Amniotic stem cell (primary cell): ENCODE measurements at places on chromosomes 7 and 10.
A peak's percentile ranks its signal among the peaks of the same experiment; 100 is the strongest.

DNA sequence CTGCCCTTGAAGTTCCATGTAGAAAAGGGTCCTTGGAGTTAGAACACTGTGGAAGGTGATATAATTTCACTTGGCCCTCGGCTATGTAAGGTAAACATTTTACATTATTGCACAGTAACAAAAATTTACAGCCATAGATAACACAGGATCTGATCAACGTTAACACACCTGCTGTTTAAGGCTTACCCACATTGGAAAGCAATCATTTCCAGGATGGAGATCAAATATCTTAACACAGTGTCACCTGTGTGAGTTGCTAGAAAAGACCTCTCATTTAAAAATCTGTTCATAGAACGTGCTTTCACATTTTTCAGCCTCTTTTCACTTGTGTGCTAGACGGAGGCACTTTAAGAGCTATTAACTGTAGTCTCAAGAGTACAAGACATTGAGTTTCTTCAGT is 1.9 kb downstream of the TMEM229A start:
- DNase-seq, result no peak

- DNase-seq, result no peak
Observed at GRCh38 chr10:101107771-101108170, 23.3 kb upstream of the TLX1 start.

DNA sequence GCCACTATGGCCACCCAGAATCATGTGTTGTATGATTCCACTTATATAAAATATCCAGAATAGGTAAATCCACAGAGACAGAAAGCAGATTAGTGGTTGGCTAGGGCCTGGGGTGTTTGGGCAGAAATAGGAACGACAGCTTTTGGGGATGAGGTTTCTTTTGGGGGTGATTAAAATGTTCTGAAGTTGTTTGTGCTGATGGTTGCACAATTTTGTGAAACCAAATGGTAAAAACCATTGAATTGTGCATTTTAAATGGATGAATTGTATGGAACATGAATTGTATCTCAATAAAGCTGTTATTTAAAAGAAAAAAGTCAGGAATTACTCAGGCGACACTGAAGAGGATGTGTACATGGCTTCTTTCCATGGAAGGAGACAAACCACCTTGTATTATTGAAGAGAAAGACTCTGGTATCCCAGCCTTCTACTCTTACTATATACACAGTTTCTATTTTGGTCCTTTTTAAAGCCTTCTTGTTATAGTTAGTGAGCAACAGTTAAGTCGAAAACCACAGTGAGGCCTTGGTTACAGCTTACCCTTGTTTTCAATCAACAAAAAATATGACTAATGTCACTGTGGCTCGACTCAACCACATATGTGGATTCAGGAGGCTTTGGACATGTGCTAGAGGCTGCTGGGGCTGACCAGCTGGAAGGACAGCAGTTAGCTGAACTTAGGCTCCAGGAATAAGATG is 57.1 kb upstream of the KMT2E start:
- peak; percentile 58 for DNase-seq

DNA sequence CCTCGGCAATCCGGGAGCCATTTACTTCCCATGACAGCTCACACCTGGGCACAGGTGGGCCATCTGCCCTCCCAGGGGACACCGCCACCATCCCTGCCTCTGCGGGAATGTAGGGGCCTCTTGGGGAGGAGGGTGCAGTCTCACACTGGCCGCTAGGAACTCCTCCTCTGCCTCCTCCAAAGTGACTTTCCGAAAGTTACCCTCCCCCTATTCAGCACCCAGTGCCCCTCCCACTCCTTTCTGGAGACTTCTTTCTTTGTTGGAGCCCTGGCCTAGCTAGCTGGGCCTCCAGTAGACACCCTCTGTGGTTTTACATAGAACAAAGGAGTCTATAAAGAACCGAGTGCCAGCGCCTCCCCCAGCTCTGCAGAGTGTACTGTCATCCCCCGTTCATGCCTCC is 45.8 kb upstream of the MNX1 start:
- DNase-seq, result no peak

DNA sequence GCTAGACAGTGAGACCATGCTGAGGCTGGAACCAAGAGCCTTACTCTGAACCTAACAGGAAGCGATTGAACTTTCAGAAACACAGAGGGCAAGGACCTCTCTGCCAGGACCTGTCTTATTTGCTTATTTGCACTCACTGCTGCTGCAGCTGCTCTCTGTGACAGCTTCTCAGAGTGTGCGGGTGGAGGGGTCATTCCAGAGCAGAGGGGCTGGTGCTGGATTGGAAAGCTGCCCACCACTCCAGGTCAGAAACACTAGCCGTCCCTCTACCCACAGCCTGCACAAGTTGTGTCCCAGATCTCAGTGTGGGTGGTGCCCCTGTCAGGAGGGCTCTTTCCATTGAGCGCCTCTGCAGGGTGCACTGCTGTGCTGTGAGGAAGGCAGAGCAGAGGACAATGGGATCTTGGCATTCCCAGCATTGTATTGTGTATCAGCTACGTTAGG is 126.2 kb downstream of the CCNY start:
- DNase-seq, result no peak

DNA sequence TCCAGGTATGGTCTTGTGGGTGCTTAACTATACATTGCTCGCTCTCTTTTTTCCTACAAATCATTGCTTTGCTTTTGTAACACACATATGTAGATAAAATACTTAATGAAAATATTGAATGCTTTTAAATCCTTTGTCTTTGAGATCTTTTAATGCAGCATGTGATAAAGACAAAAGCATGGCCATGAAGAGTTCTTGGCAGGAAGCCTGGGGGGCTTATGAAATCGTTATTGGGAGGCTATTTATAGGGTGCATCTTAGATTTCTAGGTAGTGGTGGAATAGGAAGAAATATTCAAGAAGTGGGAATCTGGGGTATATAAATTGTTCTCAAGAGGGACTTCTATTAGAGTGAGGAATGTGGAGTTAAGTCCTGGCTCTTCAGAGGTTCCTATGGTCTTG is 21.9 kb downstream of the UBE2D1 start:
- no peak for DNase-seq

DNA sequence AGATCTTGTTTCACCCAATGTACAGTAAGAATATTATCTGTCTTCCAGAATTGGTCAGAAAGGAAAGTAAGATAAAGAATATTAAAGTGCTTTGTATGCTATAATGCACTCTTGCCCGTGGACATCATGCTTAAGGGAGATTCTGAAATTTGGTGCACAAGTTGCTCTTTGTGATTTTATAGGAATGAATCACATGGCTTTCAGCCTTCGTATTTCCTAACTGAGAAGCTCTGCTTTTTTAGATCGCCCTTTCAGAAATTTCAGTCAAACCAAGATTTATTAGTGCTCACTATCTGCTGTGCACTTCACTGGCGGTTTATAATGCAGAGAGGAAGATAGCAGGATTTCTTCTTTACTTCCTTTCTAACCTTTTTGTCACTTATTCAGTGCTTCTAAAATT is 1248.5 kb upstream of the LRRN3 start:
- no peak for DNase-seq

DNA sequence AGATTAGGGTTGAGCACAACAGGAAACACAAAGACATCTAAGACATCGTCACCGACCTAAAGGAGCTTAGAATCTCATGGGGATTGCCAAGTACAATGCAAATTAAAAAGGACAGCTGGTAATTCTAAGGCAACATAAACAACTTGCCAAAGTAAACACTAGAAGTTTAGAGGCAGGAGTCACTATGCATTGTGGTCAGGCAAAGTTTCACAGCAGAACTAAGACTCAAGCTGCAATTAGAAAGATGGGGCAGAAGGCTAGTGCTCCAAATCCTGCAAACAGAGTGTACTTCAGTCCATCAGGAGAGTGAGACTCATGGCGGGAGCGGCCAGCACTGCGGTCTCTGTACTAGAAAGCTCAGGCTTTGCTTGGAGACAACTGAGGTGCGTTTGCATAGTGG is 52.7 kb downstream of the HIPK2 start:
- peak; percentile 66 for DNase-seq

- DNase-seq, result no peak
Observed at GRCh38 chr10:4767033-4767814, 58.8 kb upstream of the AKR1E2 start.

GRCh38 chr10:44853148-44853734 is 57.9 kb upstream of the TMEM72 start:
- DNase-seq, result peak; percentile 20

DNA sequence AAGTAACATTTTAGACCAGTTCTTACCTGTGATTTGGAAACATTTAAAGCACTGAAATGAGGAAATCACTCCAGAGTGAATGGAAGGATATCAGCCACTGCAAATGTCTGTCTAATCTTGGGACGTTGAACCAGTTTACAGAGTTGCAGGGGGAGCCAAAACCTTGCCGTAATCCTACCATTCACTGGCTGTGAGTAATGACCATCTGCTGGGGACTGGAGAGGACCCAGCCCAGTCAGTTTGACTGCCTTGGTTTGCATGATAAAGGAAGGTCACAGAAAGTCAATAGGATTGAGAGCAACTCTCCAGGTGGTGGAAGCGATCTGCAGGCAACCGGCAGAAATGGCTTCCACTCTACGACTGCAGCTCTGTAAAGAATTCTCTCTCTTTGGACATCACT is 167.2 kb downstream of the AKR1D1 start:
- DNase-seq, result no peak

DNA sequence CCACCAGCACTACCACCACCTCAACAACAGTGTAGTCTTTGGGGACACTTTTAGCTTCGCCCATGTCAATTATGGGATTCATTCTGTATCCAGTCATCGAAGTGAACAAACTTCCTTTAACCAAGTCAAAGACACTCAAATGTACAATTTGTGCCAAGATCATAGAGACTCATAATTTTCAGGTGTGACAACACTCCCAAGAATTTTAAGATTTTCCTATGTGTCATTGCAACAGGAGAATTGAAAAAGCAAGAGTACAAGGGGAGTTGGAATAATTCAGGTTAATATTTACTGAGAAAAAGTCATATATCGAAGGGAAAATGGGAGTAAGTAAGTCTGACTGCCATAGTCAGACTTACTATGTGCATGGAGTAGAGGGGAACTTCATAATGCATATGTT is 26.2 kb downstream of the PON1 start:
- DNase-seq, result no peak

- no peak for DNase-seq
Observed at GRCh38 chr7:40611095-40611871, 476.5 kb downstream of the SUGCT start.

GRCh38 chr10:3785851-3786271 is 852 bp upstream of the KLF6 start:
- no peak for DNase-seq

GRCh38 chr7:28005075-28005846 is 175.3 kb downstream of the JAZF1 start:
- DNase-seq, result no peak

DNA sequence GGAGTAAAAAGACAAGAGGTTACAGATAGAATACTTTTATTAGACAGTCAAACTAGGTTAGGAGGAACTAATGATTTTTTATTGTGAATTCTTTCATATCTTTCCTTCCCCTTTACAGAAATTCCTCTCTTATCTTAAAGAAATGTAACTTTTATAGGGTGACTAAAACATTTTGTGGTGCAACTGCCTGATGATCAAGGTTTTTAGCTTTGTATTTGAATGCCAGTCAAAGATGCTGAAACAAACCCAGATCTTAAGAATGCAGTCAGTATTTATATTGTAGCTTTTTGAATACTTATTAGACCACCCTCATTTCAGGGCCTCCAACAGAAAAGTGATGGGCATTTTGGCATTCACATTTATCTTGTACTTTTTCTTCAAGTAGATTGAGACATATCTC is 27.4 kb downstream of the TAX1BP1 start:
- DNase-seq, result no peak

DNA sequence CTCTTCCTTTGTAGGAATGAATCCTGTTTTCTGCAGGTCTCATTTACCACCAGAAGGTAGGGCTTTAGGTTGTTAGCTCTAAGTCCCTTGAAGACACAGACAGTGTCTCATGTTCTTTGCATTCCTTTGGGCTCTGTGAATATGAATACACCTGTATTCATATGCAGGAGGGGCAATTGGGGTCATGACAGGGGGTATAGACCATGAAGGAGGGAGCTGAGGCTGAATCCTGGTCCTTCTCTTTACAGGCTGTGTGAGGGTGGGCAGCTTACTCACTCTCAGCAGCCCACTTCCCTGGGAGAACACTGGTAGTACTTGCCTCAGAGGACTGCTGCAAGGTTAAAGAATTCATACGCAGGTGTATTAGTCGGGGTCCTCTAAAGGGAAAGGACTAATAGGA is 267.2 kb upstream of the MGMT start:
- no peak for DNase-seq
